ENCODE measurements at places on chromosomes 12 and 14. TPM values are rescaled to one million over a fixed set of nuclear protein-coding genes. Genes with fewer than 3 reads are reported as not detected.

Gene SERPINA12
- not detected for total RNA-seq

Gene CCDC184
- under 0.01 TPM for total RNA-seq

Gene PLA2G1B
- not detected for total RNA-seq

Gene GAS2L3
- 33.3 TPM for total RNA-seq

Gene PTPN6
- 0.36 TPM for total RNA-seq

Gene KLRD1
- total RNA-seq: 0.36 TPM

Gene CD163
- total RNA-seq: under 0.01 TPM

Gene PRKCH
- 3.2 TPM for total RNA-seq

Gene FANCM
- 6.8 TPM for total RNA-seq

Gene SYNDIG1L
- not detected for total RNA-seq

Gene MGST1
- total RNA-seq: 81.9 TPM

Gene NGB
- total RNA-seq: not detected

Gene KRT82
- not detected for total RNA-seq

Gene DIO2
- 0.29 TPM for total RNA-seq

Gene ASIC1
- 0.72 TPM for total RNA-seq

Gene BDKRB2
- total RNA-seq: 4.1 TPM

Gene DCAF4
- total RNA-seq: 21.0 TPM

Gene LMO3
- 3.2 TPM for total RNA-seq

Gene DPPA3
- total RNA-seq: not detected

Gene KRT73
- total RNA-seq: not detected

Gene GPR68
- 8.5 TPM for total RNA-seq

Gene DDN
- total RNA-seq: 0.29 TPM

Gene GPR135
- 5.1 TPM for total RNA-seq

Gene TIMM9
- total RNA-seq: 24.2 TPM

Gene MARS1
- total RNA-seq: 171 TPM

Gene PHC1
- total RNA-seq: 27.1 TPM

Gene LIN7A
- 11.5 TPM for total RNA-seq

Gene ANG
- 7.2 TPM for total RNA-seq

Gene TSPAN8
- not detected for total RNA-seq

Gene CCDC196
- total RNA-seq: not detected

Gene DHRS4
- 31.5 TPM for total RNA-seq

Gene HPD
- under 0.01 TPM for total RNA-seq

Gene MYBPC1
- total RNA-seq: not detected

Gene CLEC1A
- total RNA-seq: under 0.01 TPM

Gene PLEKHD1
- total RNA-seq: under 0.01 TPM

Gene EIF2S3B
- 2.9 TPM for total RNA-seq

Gene TTC9
- total RNA-seq: 0.29 TPM

All from osteoblast (primary cell).